ENCODE measurements at places on chromosomes 2 and 18. TPM values are rescaled to one million over a fixed set of nuclear protein-coding genes. Genes with fewer than 3 reads are reported as not detected.

KIAA2012 gene
- not detected for total RNA-seq

DNA sequence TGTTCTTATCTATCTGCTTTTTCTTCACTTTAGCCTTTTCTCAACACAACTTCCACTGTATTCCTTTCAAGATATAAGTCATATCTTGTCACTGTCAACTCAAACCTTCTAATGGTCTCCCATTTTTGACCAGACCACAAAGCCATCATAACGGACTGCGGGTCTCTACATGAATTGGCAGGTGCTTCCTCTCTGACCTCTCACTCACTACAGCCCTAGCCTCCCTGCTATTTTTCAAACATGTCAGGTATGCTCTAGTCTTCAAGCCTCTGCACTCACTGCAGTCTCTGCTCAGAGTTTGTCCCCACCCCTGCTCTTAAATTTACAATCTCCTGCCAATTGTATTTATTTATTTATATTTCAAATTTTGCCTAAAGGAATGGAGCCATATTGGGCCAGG is 858.1 kb downstream of the TRIB2 start:
- no peak for DNase-seq
- no peaks in the 10 kb centered on the region for H3K27me3 ChIP-seq

- no peak overlapping the region for H3K4me3 ChIP-seq
- peaks cover 5% of the 10 kb centered on the region for H3K4me1 ChIP-seq
- H3K27ac ChIP-seq, result no peak overlapping the region
- H3K27me3 ChIP-seq, result no peaks in the 10 kb centered on the region
- H3K36me3 ChIP-seq, result no peaks in the 10 kb centered on the region
Observed at GRCh38 chr2:191443446-191443845, 198.2 kb downstream of the MYO1B start.

- no peak overlapping the region for H3K4me3 ChIP-seq
- no peak for DNase-seq
- H3K36me3 ChIP-seq, result no peaks in the 10 kb centered on the region
- H3K27ac ChIP-seq, result no peak overlapping the region
- H3K4me1 ChIP-seq, result peaks cover 31% of the 10 kb centered on the region
Observed at GRCh38 chr2:142052220-142052863, 78.5 kb downstream of the LRP1B start.

GRCh38 chr2:224083638-224084037 is 44.6 kb upstream of the SERPINE2 start:
- H3K4me1 ChIP-seq, result no peaks in the 10 kb centered on the region
- DNase-seq, result no peak
- H3K27ac ChIP-seq, result no peak overlapping the region

DNA sequence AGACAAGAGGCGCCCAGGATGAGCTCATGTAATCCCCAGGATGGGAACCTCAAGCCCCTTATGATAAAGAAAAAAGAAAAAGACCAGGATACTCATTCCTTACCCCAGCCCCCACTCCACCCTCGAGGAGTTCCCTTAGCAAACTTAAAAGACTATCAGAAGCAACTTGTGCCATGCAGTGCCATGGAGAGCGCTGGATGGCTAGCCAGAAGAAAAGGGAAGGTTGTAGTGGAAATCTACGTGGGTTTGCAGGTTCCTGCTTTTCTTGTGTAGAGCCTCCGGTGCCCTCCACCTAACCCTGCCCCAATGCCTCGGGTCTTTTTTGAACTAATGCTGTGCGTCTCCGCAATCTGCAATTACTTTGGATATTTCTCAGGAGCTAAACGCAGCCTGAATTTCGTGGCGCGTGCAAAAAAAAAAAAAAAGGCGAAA is 16.2 kb upstream of the BCL11A start:
- no peaks in the 10 kb centered on the region for H3K36me3 ChIP-seq
- H3K27ac ChIP-seq, result no peak overlapping the region
- no peak overlapping the region for H3K4me3 ChIP-seq
- H3K4me1 ChIP-seq, result peaks cover 6% of the 10 kb centered on the region
- no peaks in the 10 kb centered on the region for H3K27me3 ChIP-seq

- DNase-seq, result peak; percentile 83
- H3K27ac ChIP-seq, result no peak overlapping the region
- no peak overlapping the region for H3K4me3 ChIP-seq
Observed at GRCh38 chr2:217993817-217994463, 8.9 kb downstream of the TNS1 start.
